ENCODE measurements at places on chromosomes 7 and 10. TPM values are rescaled to one million over a fixed set of nuclear protein-coding genes. Genes with fewer than 3 reads are reported as not detected.

MYO1G gene
- total RNA-seq: 107 TPM

TMEM236 gene
- total RNA-seq: 0.27 TPM

DNA sequence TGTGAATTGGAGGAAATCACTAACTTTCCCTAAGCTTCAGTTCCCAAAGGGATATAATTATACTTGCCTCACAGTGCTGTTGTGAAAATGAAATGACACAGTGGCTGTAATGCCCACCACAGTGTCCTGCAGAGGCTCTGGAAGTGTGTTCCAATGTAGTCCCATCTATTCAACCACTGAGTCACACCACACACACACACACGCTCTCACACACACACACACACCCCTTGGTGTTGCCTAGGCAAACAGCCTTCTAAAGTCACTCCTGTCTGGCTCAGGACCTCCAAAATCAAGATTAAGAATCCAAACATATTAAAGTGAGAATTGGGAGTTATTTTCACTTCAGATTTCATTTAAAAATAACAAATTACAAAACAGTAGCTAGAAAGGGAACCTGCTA, 73.3 kb downstream of the NRCAM start:
- H3K4me3 ChIP-seq: no peak overlapping the region
- peaks cover 2% of the 10 kb centered on the region for H3K27me3 ChIP-seq
- DNase-seq: no peak
- no peaks in the 10 kb centered on the region for H3K36me3 ChIP-seq
- H3K4me1 ChIP-seq: no peaks in the 10 kb centered on the region
- H3K27ac ChIP-seq: no peak overlapping the region

- H3K4me3 ChIP-seq: no peak overlapping the region
- DNase-seq: peak; percentile 22
- H3K4me1 ChIP-seq: peaks cover 18% of the 10 kb centered on the region
- H3K27me3 ChIP-seq: peaks cover 17% of the 10 kb centered on the region
Measured at GRCh38 chr10:78991187-78991586, 77.6 kb upstream of the ZMIZ1 start.

DNA sequence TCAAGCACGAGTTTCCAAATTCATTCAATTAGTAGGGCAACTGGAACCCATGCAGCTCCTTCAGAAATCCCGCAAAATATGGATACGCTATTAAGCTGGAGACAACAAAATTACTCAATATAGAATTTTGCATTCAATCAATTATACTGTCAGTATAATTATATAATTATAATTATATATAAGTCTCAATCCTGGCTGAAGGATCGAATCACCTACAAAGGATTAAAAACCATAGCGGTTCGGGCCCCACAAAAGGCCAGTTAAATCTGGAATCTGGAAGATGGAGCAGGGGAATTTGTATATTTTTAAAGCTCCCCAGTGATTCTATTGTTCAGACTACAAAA, 55.7 kb downstream of the FHIP2A start:
- no peak overlapping the region for H3K27ac ChIP-seq
- H3K27me3 ChIP-seq: no peaks in the 10 kb centered on the region
- H3K4me3 ChIP-seq: no peak overlapping the region
- no peaks in the 10 kb centered on the region for H3K36me3 ChIP-seq

DNA sequence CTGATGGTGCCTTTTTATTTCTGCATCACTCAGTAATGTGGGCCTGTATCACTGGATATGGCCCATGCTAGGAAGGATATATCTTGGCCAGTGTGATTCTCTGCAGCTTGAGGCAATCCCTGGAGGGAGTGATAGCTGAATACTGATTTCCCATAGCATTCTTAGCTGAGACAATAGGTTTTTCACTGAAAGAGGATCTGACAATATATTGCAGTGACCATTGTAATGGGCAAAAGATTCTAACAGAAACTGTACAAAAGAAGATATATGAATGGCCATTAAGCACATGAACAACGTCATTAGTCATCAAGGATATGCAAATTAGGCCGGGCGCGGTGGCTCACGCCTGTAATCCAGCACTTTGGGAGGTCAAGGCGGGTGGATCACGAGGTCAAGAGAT, 117.8 kb downstream of the KAT6B start:
- H3K27me3 ChIP-seq: no peaks in the 10 kb centered on the region
- no peaks in the 10 kb centered on the region for H3K4me1 ChIP-seq
- no peak overlapping the region for H3K27ac ChIP-seq
- no peaks in the 10 kb centered on the region for H3K36me3 ChIP-seq
- H3K4me3 ChIP-seq: no peak overlapping the region

- no peaks in the 10 kb centered on the region for H3K27me3 ChIP-seq
- H3K27ac ChIP-seq: no peak overlapping the region
- H3K4me3 ChIP-seq: no peak overlapping the region
- H3K36me3 ChIP-seq: no peaks in the 10 kb centered on the region
- H3K4me1 ChIP-seq: peaks cover 18% of the 10 kb centered on the region
Measured at GRCh38 chr7:148719753-148720152, 21.1 kb downstream of the CUL1 start.

DNA sequence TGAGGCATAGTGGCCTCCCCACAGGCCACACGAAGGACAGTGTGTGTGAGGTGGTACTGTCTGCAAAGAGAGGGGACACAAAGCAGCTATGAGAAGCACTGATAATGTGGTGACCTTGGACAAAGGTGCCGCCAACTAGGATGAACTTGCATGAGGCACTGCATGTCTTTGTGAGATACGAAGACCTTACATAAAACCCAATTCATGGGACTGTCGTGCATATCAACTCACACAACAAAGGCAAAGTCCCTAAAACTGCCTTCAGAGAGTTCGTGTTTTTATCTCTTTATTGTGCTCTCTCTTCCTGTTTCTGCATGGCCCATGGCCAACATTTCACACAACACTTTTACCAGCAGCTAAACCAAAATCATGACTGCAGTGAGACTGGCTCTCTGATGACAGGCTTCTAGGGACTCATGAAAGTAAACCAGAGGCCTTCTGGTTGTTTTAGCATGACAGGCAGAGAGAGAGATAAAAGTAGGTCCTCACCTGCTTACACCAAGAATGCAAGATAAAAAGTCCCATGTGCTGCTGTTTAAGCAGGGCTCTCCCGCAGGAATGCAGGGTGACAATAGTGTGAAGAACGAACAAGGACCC, 347.8 kb downstream of the ELMO1 start:
- no peak overlapping the region for H3K27ac ChIP-seq
- H3K27me3 ChIP-seq: no peaks in the 10 kb centered on the region
- H3K4me3 ChIP-seq: no peak overlapping the region

GRCh38 chr10:121956111-121957061, 18.6 kb downstream of the NSMCE4A start:
- no peak overlapping the region for H3K4me3 ChIP-seq
- H3K27me3 ChIP-seq: no peaks in the 10 kb centered on the region
- no peak for DNase-seq
- H3K27ac ChIP-seq: no peak overlapping the region
- no peaks in the 10 kb centered on the region for H3K4me1 ChIP-seq

DNA sequence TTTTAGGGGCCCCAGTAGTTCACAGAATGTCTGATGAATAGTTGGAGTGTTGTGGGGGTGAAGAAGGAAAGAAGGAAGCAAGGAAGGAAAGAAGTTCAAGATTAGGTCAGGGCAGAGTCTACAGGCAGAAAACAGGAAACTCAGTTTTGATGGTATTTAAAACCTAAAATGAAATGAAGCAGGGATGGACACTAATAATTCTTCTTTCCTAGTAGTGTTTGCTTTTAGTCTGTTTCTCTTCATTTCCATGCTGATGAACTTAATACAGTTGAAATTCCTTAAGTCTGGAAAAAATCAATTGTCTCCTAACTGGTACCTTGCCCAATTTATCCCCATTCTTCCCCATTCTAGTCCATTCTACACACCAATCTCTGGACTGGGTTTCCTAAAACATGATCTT, 59.0 kb upstream of the GSAP start:
- no peak overlapping the region for H3K4me3 ChIP-seq
- no peak overlapping the region for H3K27ac ChIP-seq
- no peaks in the 10 kb centered on the region for H3K27me3 ChIP-seq
- H3K4me1 ChIP-seq: no peaks in the 10 kb centered on the region

DNA sequence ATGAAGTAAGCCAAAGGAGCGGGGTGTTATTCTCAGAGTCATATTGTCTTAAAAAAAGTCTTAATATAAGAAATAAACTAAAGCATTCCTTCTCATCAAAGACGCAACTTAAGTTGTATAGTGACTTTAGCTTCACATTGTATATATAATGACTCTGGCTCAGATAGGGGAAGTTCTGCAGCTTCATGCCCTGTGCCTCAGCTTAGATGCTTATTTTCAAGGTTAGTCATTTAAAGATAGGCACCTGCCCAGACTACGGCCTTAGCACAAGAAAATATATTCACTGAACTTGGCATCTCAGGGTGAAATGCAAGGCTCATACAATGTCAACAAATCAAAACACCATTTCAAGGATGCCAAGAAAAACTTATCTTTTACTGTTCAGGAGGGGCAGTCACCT, 52.8 kb upstream of the DNAJB12 start:
- H3K27me3 ChIP-seq: no peaks in the 10 kb centered on the region
- H3K27ac ChIP-seq: no peak overlapping the region

DNA sequence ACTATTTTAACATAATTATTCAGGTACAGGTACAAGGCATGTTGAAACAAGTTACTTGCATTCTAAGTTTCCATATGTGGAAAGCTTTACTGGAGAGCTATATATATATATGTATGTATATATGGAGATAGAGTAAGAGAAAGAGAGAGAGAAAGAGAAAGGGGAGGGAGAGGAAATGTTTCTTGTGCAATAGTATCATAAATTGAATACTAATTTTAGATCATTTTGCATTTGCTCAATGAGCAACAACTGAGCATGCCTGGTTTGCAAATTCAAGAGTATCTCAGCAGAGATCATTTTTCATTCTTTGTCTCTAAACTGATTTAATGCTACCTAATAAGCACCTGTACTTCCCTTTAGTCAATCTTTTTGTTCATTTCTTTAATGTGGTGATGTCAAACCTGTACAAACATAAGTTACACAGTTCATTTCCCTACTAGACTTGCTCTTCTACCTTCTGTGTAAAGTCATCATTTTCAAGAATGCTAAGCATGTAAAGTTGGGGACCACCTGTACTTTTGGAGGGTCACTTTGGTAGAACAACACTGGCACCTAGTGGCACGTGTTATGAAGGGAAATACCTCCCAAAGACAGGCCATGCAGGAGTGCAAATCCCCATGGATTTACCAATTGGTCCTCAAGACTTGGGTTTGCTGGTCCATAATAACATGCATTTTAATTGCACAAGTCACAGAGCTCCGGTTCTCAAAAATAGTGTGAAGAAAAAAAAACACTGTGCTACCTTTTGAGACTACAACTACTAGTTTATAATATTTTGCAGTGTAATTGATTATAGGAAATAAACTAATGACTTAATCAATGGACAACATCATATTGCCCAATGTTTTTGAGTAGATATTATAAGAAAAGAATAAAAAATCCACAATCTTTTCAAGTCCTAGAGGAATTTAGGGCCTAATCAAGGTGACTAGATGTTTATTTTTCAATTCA, 431.2 kb upstream of the IGFBP3 start:
- no peak overlapping the region for H3K4me3 ChIP-seq
- no peaks in the 10 kb centered on the region for H3K27me3 ChIP-seq
- no peaks in the 10 kb centered on the region for H3K36me3 ChIP-seq
- H3K4me1 ChIP-seq: no peaks in the 10 kb centered on the region
- no peak for DNase-seq

DNA sequence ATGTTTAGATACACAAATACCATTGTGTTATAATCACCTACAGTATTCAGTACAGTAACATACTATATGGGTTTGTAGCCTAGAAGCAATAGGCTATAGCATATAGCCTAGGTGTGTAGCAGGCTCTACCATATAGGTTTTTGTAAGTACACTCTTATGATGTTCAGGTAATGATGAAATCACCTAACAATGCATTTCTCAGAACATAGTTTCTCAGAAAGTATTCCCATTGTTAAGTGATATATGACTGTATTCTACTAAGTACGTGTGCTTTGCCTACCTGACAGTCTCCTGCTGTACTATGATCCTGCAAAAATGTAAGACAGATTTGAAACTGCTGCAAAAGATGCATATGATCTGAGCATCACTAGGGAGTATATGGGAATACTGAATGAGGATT, 137.9 kb downstream of the JAZF1 start:
- peaks cover 11% of the 10 kb centered on the region for H3K36me3 ChIP-seq
- DNase-seq: no peak
- H3K27ac ChIP-seq: no peak overlapping the region
- H3K4me1 ChIP-seq: no peaks in the 10 kb centered on the region
- H3K4me3 ChIP-seq: no peak overlapping the region
- no peaks in the 10 kb centered on the region for H3K27me3 ChIP-seq

DNA sequence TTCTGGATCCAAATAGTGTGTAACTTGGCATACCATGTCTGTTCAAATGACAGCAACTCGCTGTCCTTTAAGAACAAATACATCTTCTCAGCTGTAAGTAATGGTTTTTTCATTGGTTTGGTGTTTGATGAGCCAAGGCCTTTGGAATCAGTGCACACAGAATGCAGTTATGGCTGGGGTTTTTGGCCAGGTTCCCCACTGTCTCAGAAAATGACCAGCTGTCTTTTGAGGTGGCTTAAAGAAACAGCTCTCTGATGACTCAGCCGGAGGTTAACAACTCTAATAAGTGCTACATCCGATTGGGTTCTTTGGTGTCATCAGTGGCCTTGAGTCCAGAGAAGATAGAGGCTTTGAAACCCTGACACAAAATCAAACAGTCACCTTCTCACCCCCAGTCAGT, 688.4 kb downstream of the REEP3 start:
- H3K4me1 ChIP-seq: no peaks in the 10 kb centered on the region
- H3K27ac ChIP-seq: no peak overlapping the region
- H3K4me3 ChIP-seq: no peak overlapping the region
- DNase-seq: no peak
- H3K36me3 ChIP-seq: no peaks in the 10 kb centered on the region

DNA sequence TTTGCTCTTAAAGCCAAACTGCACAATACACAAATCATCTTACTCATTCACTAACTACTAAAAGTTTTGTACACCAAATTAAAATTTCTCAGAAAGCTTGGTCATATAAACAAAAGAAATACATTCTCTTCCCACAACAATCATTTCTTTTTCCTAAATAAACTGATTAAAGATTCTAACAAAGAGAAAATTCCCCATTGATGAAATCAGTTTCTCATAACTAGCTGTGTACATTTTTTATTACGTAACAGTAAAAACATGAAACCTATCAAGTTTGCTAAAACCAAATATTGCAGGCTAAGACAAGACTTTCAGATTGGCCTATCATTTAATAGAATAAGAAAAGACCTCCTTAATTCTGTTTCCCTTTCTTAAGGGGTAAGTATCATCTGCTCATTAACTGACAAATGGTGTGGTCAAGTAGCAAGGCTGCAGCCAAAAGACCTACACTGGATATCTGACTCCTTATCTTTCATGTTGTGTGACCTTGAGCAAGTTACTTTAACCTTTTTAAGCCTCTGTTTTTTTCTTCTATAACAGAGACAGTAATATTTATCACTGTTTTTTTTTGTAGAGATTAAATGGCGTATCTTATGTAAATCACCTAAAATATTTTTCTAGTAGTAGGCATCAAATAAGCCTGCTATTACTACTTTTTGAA, 22.4 kb downstream of the NAMPT start:
- H3K27ac ChIP-seq: no peak overlapping the region
- no peaks in the 10 kb centered on the region for H3K4me1 ChIP-seq
- no peak for DNase-seq
- H3K27me3 ChIP-seq: no peaks in the 10 kb centered on the region
- peaks cover 58% of the 10 kb centered on the region for H3K36me3 ChIP-seq

- no peaks in the 10 kb centered on the region for H3K36me3 ChIP-seq
- H3K4me1 ChIP-seq: no peaks in the 10 kb centered on the region
- no peaks in the 10 kb centered on the region for H3K27me3 ChIP-seq
- DNase-seq: no peak
- no peak overlapping the region for H3K27ac ChIP-seq
Measured at GRCh38 chr10:72784551-72785351, 92.8 kb downstream of the MCU start.

- no peaks in the 10 kb centered on the region for H3K4me1 ChIP-seq
- H3K4me3 ChIP-seq: no peak overlapping the region
- DNase-seq: no peak
- H3K27ac ChIP-seq: no peak overlapping the region
- H3K36me3 ChIP-seq: no peaks in the 10 kb centered on the region
Measured at GRCh38 chr7:137001041-137001440, 132.6 kb downstream of the CHRM2 start.
